ENCODE measurements at places on chromosomes 3 and 15. TPM values are rescaled to one million over a fixed set of nuclear protein-coding genes. Genes with fewer than 3 reads are reported as not detected.

CLDN18 gene
- not detected for total RNA-seq

IQCF2 gene
- not detected for total RNA-seq

CTXND1 gene
- total RNA-seq = not detected

LTK gene
- 0.11 TPM for total RNA-seq

GCNT3 gene
- total RNA-seq = not detected

CNTN4 gene
- total RNA-seq = not detected

CISH gene
- total RNA-seq = not detected

CACNA1D gene
- not detected for total RNA-seq

DUOXA1 gene
- total RNA-seq = not detected

BFSP2 gene
- total RNA-seq = 19.2 TPM

IGDCC3 gene
- not detected for total RNA-seq

BOC gene
- not detected for total RNA-seq

UMPS gene
- 29.3 TPM for total RNA-seq

SLCO3A1 gene
- total RNA-seq = 40.0 TPM

TXNRD3 gene
- total RNA-seq = not detected

SLC6A1 gene
- not detected for total RNA-seq

GCSAM gene
- total RNA-seq = 247 TPM

MOBP gene
- total RNA-seq = not detected

GOLGA8M gene
- not detected for total RNA-seq

PIGBOS1 gene
- total RNA-seq = 15.6 TPM

KCNMB2 gene
- not detected for total RNA-seq

PLA2G4D gene
- total RNA-seq = not detected

MNS1 gene
- 2.8 TPM for total RNA-seq

SPATA12 gene
- total RNA-seq = 0.13 TPM

EHHADH gene
- total RNA-seq = 1.3 TPM

OXTR gene
- total RNA-seq = 0.82 TPM

WDR93 gene
- not detected for total RNA-seq

ZBTB47 gene
- total RNA-seq = not detected

Measured in OCI-LY7 (cell line).